Activated CD8-positive, alpha-beta memory T cell treated with anti-CD3 and anti-CD28 coated beads for 1 hour (primary cell): ENCODE measurements at places on chromosomes 2 and 18.

GRCh38 chr2:75527676-75528075 lies 33.1 kb downstream of the EVA1A start:
- no peak for DNase-seq

GRCh38 chr2:206000776-206001175 lies 85.2 kb downstream of the INO80D start:
- no peak for DNase-seq

DNA sequence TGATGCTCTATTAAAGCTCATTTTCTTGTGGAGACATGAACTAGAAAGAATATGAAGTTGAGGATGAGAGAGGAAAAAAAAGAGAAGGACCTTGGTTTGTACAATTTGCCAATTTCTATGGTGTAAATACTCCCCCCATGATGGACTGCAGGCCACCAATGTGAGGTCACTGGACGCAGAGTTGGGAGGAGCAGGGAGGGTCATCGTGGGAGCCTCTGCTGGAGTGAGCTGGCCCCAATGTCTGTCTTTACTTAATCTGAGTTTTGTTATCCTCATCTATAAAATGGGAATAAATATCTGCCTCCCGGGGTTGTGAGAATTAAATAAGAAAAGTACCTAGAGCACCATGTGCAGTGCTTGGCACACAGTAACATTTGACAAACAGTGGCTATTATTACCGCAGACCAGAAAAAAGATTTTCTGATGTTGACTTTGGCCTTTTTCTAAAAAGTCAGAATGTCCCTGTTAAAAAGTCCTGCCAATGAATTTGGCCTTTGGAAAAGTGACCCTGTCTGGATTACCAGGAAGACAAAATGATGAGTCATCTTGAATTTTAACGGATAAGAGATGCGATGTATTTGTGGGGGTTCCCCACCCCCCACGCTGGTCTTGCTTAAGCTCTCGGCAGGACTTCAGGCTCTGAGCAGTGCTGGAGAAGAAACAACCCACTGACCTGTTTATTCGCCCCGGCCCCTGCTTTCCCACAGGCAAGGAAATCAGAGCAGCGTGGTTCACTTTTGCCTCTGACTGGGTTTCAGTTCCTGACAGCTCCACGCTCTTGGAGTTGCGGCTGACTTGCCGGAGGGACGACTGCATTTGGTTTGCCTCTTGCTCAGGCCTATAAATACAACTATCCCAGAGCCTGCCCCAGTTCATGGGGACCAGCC lies 50.3 kb upstream of the FOSL2 start:
- DNase-seq: no peak

GRCh38 chr2:241315879-241316631 lies at the start of gene SEPTIN2:
Gene SEPTIN2, plus strand, starts transcription at chr2:241315925. Its CDS starts 8,308 bp downstream, at chr2:241324233.
- peak; percentile 30 for DNase-seq

DNA sequence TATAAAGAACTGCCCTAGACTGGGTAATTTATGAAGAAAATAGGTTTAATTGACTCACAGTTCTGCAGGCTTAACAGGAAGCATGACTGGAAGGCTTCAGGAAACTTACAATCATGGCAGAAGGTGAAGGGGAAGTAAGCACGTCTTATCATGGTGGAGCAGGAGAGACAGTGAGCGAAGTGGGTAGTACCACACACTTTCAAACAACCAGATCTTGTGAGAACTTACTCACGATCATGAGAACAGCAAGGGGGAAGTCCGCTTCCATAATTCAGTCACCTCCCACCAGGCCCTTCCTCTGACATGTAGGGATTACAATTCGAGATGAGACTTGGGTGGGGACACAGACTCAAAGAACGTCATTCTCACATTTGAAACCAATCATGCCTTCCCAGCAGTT lies 260.1 kb upstream of the FAM98A start:
- no peak for DNase-seq

GRCh38 chr2:158407031-158407430 lies 49.5 kb downstream of the CCDC148 start:
- DNase-seq: no peak

DNA sequence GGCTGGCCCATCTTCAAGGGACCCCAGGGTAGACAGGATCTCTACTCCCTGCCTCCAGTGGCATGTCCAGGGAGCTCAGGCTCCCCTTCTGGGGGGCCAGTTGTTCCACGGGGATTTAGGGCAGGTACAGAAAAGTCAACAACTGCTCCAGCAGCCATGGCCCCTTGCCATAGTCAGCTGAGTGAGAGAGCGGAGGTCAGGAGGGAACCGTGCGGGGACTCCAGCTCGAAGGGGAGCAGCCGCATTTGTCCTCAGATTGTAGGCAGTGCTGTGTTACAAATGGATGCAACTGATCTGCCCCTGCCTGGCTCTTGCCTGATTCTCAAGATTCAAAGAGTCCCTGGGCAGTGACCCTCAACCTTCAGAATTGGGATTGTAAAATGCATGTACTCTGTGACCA lies 49.9 kb downstream of the ITGB1BP1 start:
- DNase-seq: no peak

GRCh38 chr2:75320898-75321598 lies 121.7 kb upstream of the TACR1 start:
- DNase-seq: no peak

- no peak for DNase-seq
Observed at GRCh38 chr18:68033466-68033865, 516.9 kb upstream of the DSEL start.

- DNase-seq: no peak
Observed at GRCh38 chr2:201933792-201934237, 99.8 kb upstream of the FZD7 start.

GRCh38 chr2:33425586-33426031 lies 50.8 kb upstream of the RASGRP3 start:
- no peak for DNase-seq

DNA sequence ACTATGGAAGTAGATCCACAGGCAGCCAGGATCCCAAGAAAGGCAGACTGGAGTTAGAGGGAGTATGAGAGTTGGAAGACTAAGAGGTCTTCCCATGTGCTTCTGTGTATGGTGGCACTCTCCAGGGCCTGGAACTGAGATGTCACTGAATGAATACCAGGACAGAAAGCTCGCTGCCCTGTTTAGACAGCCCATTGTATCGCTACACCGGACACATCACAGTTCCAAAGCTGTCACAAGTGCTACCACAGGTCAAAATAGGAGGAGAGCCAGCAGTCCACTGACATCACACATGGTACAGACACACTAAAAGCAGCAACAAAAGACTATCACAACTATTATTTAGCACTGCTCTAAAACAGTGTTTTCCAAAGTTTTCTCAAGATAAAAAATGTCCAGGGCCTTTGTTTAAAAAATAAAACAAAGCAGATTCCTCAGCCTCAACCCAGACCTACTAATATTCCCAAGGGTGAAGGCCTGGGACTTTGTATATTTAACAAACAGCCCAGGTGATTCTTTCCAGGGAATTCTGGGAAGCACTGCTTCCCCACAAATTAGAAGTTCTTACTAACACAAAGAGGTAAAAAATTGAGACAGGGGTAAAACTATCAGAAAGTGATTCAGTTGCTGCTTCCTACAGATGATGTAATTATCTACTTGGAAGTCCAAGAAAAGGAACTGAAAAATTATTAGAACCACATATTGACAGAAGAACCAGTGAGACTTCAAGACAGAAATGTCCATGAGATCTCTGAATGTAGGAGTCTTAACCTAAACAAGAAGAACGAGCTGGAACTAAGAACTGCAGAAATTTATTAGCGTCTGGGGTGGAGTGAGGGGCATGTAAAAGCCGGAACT lies 116.0 kb downstream of the DTNB start:
- DNase-seq: no peak

- no peak for DNase-seq
Observed at GRCh38 chr2:127620866-127621265, 25.1 kb upstream of the GPR17 start.

DNA sequence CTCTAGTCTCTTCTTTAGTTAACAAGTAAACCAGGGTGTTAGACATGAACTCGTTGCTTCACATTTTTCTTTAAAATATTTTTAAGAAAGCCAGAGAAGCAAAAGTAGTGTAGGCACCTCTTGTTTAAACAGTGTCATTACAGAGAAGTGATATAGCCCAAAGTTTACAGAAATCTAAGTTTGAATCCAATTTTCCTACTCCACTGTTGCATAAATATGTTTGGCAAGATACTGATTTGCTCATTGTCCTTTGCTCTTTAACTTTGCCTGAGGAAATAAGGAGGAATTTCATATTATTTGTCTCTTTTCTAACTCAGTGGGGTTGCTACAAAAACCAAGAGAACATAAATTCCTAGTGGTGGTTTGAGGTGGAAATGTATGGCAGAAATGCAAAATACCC lies 81.1 kb downstream of the PAX3 start:
- no peak for DNase-seq

- no peak for DNase-seq
Observed at GRCh38 chr2:232871835-232872736, 2.0 kb downstream of the SNORC start.

- DNase-seq: no peak
Observed at GRCh38 chr2:216109962-216110614, 940 bp downstream of the XRCC5 start.

DNA sequence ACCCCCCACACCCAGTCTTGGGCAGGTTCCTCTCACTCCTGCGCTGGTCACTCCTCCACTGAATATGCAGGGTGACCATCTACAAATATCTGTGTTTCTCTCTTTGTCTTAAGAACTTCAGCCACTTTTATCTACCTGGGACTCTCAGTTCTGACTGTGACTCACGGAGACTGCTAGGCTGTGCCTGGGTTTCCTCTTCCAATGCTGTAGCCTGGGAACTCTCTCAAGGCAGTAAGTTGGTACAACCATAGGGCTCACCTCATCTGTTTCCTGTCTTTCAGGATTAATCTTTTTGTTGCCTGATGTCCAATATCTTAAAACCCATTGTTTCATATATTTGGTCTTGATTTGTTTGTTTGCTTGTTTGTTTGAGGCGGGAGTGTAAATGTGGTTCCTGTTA lies 47.2 kb upstream of the ZNF396 start:
- no peak for DNase-seq

- no peak for DNase-seq
Observed at GRCh38 chr2:239095460-239096081, 247.7 kb downstream of the TWIST2 start.
